ENCODE measurements at places on chromosomes 12 and 14. TPM values are rescaled to one million over a fixed set of nuclear protein-coding genes. Genes with fewer than 3 reads are reported as not detected.

DNA sequence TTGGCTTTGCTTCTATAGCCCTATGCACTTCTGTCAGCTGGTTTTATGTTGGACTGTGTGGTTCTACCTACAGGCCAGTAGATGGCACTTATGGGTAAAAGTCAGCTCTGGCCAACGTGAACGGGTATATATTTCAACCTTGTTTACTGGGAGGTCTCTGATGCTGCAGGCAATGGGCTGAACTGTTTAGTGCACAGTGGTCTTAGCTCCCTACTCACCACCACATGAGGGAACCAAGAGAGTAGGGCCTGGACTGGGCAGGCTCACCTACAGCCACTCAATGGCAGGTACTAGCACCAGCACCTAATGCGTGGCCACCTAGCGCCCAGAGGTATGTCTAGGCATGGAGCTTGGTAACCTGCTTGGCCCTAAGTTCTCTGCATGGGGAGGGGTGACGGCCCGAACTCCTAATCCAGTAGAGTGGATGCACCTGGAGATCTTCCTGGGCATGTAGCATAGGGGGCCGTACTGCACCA, 481.8 kb downstream of the TMEM117 start:
- DNase-seq = no peak

- no peak for DNase-seq
These were observed 123.9 kb downstream of the DIO2 start for GRCh38 chr14:80087411-80087810.

GRCh38 chr12:72602581-72602980, 330.4 kb downstream of the TRHDE start:
- DNase-seq = no peak

- no peak for DNase-seq
These were observed 773.2 kb upstream of the ALG10B start for GRCh38 chr12:37543131-37543965.

DNA sequence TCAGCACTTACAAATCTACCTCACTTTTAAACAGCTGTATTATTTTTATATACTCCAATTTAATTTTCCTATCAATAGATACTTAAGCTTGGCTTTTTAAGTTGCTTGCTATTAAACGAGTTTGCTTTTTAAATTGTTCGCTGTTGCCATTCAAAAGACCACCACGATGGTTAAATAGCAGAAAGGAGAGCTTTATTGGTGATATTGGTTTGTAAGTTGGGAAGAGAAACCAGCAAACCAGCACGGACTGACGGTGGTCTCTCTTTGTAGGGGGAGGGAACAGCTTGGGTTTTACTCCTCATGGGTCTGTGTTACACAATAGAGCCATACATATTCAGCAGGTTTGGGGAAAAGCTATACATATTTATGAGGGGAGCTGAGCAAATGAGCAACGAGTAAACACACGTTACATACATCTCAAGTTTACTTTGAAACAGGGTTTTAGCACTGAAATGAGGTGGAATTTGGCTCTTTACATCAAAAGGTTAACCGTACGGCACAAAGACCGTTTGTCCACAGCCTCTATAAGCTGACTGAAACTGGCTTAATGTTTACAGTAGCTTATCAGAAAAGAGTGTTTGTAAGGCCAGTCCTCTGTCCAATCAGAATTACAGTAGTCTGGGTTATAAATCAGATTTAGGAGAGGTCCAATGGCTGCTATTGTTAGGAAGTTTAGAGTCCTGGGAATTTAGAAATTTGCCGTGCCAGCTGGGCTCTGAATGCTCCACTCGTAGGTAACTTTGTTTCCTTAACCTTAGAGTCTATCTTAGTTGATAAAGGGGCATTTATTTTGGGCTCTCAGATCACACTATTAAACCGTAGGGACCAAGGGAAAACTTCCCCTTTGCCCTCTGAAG, 69.7 kb upstream of the DHRS4 start:
- no peak for DNase-seq

- DNase-seq = no peak
These were observed 359.5 kb downstream of the CACNA1C start for GRCh38 chr12:2412305-2412643.

DNA sequence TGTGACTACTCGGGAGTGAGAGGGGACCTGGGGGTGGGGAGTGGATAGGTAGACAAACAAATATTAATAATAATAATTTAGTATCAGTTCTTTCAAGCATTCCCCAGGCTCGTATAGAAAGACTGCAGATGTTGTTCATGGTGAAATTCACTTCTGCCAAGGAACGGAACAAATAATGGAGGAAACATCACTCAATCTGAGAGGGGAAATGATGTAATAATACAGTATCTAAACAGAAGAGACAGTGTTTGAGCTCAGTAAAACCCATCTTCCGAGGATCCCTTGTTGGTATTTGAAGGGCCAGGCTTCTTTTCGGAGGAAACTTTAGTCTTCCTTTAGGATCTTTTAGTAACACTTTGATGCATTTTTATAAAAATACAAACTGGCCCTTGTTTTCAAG, 114.2 kb downstream of the KCNK10 start:
- no peak for DNase-seq

- DNase-seq = no peak
These were observed 89.4 kb downstream of the NT5DC3 start for GRCh38 chr12:103751600-103751999.

DNA sequence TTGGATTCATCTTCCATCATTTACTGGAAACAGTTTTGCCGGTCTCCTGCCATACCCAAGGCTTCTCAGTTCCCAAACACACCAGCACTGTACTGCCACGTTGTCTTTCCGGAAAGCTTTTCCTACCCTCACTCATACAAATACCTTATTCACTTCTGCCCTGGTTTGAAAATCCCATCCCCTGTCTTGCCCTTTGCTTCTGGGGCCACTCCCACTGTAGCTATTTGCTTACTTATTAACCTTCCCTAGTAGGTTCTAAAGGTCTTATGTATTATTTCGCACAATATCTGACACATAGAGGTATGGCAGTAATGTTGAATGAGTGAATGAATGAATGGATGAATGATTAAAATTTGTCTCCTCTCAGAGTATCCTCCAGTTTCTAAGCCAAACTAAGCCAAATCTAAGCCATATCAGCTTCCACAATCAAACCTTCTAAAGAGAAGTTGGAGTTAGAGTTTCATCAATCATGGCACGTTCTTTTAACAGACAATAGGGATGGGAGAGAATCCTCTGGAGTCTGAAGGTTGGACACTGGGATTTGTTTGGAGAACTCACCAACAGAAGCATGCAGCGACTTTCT, 18.6 kb downstream of the TSPAN8 start:
- no peak for DNase-seq

DNA sequence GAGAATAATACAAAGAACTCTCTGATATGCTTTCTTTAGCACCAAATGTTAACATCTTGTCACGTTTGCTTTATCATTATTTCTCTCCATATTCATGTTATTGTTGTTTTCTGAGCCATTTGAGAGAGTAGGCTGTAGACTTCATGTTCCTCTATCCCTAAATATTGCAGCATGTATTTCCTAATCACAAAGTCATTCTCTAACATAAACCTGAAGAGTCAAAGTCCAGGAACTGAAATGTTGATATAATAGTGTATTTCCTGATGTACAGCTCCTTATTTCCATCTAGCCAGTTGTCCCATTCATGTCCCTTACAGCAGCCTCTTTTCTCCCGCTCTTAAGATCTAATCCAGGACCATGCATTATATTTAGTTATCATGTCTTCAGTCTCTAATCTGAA, 72.8 kb downstream of the SPATS2 start:
- no peak for DNase-seq

DNA sequence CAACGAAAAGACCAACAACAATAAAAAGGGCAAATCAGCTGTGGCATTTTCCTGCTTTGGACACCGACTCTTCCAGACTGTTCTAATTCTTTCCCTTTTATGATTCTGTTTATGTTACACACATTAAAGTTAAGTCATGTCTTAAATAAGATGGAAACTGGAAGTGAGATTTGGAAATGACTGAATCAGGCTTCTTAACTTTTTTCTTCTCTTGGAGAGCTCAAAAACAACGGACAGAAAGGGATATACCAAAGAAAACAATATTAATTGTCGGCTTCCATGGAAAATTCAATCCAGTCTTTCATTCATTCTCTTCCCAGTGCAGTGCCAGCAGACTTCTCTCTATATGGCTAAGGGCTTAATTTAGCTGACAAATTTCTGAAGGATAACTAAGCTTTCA, 214.9 kb upstream of the DDHD1 start:
- no peak for DNase-seq

DNA sequence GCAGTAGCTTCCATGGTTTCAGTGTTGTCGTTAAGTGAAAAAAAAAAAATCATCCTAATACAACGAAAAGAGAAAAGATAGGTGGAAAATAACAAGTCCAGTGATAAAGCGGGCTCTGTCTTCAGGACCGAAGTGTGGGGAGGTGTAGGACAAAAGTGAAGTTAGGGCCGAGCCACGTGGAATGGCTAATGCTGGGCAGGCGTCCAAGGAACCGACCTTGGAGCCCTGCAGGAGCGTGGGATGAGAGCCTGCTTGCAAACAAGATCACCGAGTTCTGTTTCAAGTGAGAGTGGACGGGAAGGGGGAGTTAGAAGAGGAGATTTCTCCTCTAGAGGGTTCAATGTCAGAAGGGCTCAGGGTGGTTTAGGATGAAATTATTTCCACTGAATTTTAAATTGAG, 22.2 kb downstream of the A2ML1 start:
- peak; percentile 74 for DNase-seq

DNA sequence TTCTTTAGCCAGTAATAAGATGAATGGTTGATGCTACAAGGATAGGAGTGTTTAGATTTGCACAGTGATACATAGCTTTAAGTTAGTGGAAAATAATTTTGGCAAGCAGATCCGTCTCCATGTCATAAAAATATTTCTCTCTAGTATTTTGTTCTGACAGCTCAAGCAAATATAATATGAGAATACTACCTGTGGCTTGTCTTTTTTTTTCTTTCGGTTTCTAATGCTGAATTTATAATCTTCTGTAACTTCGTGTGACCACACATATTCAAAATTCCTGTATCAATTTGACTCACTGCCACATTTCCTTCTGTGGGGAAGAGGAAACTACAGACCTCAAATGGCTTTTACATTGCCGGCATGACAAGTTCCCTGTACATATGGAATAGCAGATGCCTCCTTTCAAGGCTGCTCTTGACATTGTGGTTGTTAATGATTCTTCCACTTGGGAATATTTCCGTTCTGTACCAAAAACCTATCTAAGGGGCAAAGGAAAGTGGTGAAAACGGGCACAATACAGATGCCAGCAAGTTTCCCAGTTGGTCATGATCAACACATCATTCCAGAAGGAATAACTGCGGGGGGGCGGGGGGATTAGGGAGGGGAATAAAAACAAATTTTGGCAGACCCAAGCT, 103.6 kb upstream of the CCDC91 start:
- no peak for DNase-seq

GRCh38 chr14:73176685-73177084, 40.4 kb downstream of the PSEN1 start:
- no peak for DNase-seq

DNA sequence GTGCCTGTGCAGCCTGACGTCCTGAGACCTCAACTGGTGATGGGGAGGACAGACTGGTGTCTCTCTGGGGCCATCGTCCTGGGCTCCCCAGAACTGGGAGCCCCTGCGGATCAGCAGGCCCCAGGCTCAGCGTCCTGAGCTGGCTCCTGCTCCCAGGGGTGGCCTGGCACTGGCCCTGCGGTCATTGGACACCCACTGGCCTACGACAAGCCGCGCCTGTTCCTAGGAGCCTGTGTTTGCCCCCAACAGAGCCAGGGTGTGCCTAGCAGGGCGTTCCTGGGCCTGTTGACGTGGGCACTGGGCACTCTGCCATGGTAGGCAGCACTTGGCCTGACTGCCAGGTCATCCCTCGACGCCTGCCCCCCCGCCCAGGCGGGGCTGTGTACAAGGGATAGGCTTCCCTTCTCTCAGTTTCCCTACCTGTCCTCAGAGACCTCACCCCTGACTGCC, 8.4 kb downstream of the ADSS1 start:
- DNase-seq = peak; percentile 88

GRCh38 chr14:79496701-79497100, 714.6 kb downstream of the DIO2 start:
- no peak for DNase-seq

SCN8A gene
- total RNA-seq = 0.41 TPM

DLGAP5 gene
- total RNA-seq = 0.14 TPM

RIMBP2 gene
- total RNA-seq = not detected

SLC17A8 gene
- total RNA-seq = not detected

LRP1-AS gene
- total RNA-seq = not detected

MYO1H gene
- total RNA-seq = 0.16 TPM

DHRS4 gene
- total RNA-seq = 30.8 TPM

NKX2-1 gene
- not detected for total RNA-seq

RPS6KA5 gene
- total RNA-seq = 6.4 TPM

PSEN1 gene
- total RNA-seq = 25.2 TPM

RTRAF gene
- 237 TPM for total RNA-seq

UBE2N gene
- total RNA-seq = 86.3 TPM
